ENCODE measurements at places on chromosomes 2 and 18. TPM values are rescaled to one million over a fixed set of nuclear protein-coding genes. Genes with fewer than 3 reads are reported as not detected.

DNA sequence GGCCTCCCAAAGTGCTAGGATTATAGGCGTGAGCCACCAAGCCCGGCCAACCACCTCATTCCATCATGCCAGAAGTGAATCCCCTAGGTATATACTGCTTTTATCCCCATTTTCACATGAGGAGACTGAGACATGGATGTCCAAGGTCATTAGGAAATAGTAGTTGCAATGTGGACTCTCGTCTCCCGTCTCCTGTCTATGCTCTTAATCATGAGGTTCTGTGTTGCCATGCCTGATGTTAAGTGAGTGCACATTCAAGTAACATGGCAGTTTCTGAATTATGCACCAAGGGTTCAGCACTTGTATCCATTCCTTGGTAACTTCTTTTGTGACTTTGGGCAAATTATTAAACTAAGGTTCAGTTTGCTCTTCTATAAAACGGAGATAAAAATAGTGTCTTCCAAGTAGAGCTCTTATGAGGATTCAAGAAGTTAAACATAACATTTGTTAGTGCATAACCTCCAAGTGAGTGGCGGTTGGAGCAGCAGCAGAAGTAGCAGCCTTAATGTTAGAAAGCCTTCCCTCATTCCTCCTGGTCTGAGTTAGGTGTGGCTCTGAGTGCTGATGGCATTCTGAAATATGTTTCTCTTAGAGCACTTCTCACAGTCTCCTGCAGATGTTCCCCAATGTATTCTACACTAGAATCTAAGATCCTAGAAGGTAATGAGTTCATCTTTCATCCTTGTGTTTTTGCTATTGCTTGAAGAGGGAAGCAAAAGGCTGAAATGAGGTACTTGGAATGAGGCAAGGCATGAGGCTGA lies 21.9 kb downstream of the SOCS6 start:
- H3K27me3 ChIP-seq = no peaks in the 10 kb centered on the region
- H3K27ac ChIP-seq = no peak overlapping the region
- peaks cover 9% of the 10 kb centered on the region for H3K4me1 ChIP-seq
- H3K4me3 ChIP-seq = no peak overlapping the region

GRCh38 chr2:49105506-49105905 lies 48.8 kb downstream of the FSHR start:
- H3K36me3 ChIP-seq = no peaks in the 10 kb centered on the region
- DNase-seq = no peak
- no peaks in the 10 kb centered on the region for H3K27me3 ChIP-seq
- H3K4me1 ChIP-seq = no peaks in the 10 kb centered on the region

DNA sequence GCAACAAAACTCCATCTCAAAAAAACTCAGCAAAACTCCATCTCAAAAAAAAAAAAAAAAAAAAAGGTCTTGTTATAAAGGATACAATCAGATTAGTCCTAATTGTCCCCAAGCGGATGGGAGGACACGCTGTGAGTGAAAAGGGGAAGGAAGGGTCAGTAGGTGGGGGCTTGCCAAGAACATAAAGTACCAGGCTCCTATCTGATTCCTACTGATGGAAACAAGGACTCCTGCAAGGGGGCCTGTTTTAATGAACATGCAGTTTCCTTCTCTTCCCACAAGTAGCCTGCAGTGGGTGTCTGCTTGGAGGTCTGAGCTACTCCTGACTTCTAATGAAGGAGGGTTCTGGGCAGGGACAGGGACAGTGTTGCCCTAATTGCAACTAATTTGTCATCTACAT lies 7.9 kb downstream of the SCG2 start:
- H3K27ac ChIP-seq = no peak overlapping the region
- H3K27me3 ChIP-seq = peaks cover 6% of the 10 kb centered on the region
- H3K36me3 ChIP-seq = no peaks in the 10 kb centered on the region
- no peak overlapping the region for H3K4me3 ChIP-seq

FEV gene
- polyA plus RNA-seq = not detected

DNA sequence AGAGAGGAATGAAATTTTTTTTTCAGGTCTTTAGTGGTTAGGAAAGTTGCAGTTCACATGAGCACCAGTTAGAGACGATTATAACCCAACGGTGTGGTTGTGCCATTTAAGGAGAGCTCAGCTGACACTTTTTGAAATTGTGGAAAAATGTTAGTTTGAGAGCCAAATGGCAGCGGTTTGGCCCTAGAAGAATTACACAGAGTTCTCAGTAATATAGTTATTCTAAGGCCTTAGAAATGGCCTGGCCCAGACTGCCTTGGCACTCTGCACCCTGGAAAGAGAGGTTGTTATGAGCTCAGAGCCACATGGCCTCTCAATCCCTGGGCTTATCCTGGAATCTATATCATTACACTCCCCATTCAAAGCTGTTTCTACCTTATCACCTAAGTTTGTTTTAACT lies 117.4 kb downstream of the RHBDD1 start:
- H3K27me3 ChIP-seq = no peaks in the 10 kb centered on the region
- peak; percentile 23 for DNase-seq
- no peak overlapping the region for H3K4me3 ChIP-seq
- no peaks in the 10 kb centered on the region for H3K4me1 ChIP-seq
- no peaks in the 10 kb centered on the region for H3K36me3 ChIP-seq
- H3K27ac ChIP-seq = no peak overlapping the region

PRKAG3 gene
- 60.2 TPM for polyA plus RNA-seq

LOXL3 gene
- 0.64 TPM for polyA plus RNA-seq

DNA sequence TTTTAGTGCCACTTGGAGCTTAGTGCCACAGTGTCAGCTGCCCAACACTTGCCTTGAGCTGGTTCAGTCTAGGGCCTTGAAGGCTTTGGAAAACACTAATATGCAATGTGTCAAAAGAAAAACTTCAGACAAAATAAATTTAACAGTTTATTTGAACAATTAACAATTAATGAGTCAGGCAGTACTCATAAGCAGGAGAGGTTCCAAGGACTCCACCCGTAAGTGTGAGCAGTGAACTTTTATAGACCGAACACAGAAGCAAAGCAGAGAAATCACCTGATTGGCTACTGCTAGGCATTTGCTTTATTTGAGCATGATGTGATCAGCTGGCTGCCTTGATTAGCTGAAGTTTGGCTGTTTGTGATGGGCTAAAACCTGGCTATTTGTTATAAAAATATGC lies 49.5 kb upstream of the TBC1D8 start:
- H3K4me3 ChIP-seq = no peak overlapping the region
- H3K27ac ChIP-seq = no peak overlapping the region
- no peaks in the 10 kb centered on the region for H3K36me3 ChIP-seq
- DNase-seq = no peak
- peaks cover 2% of the 10 kb centered on the region for H3K27me3 ChIP-seq

GRCh38 chr2:132671151-132671835 lies 1.3 kb upstream of the LYPD1 start:
- H3K36me3 ChIP-seq = no peaks in the 10 kb centered on the region
- peaks cover 6% of the 10 kb centered on the region for H3K4me1 ChIP-seq
- H3K27ac ChIP-seq = no peak overlapping the region

RAX gene
- polyA plus RNA-seq = not detected

DNA sequence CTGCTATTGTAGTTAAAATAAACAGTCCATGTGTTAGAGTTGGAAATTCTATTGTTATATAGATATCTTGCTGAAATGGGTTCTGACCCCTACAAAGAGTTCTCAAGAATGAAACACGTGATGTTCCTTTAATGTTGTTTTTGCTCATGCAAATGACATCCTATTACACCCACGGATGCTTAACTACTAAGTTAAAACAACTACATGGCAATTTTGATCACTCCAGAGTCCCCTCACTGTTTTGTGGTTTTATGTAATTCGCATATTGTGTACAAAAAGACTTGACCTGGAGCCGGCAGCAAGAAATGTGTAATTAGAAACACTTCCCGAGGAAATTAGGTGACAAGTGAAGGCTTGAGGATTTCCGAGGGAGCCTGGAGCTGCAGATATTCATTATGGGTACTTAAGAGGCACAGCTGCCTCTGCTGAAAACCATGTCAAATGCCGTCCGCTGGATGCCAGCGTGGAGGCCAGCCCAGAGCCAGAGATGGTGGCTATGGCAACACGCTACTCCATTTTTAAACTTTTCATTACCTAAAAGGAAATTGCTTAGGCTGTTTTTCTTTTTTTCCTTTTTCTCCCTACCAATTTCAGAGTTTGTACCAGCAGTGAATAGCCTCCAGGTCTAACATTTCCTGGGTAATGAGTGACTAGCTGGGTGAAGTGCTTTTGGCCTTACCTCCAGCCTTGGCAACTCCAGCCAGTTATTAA lies 21.0 kb upstream of the CABLES1 start:
- no peak overlapping the region for H3K4me3 ChIP-seq
- no peak overlapping the region for H3K27ac ChIP-seq
- no peaks in the 10 kb centered on the region for H3K36me3 ChIP-seq
- no peak for DNase-seq

ALLC gene
- polyA plus RNA-seq = not detected

DNA sequence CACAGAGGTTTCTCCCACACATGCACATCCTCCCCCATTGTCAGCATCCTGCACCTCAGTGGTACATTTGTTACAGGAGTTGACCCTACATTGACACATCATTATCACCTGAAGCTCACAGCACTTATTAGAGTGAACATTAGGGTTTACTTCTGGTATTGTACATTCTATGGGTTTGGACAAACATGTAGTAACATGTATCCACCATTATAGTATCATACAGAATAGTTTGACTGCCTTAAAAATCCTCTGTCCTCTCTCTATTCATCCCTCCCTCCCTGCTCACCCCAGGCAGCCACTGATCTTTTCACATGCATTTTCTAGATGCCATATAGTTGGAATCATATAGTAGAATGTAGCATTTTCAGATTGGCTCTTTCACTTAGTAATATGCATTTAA lies 53.5 kb downstream of the NXPH2 start:
- no peaks in the 10 kb centered on the region for H3K36me3 ChIP-seq
- no peak overlapping the region for H3K4me3 ChIP-seq
- no peaks in the 10 kb centered on the region for H3K27me3 ChIP-seq
- no peak overlapping the region for H3K27ac ChIP-seq
- no peak for DNase-seq

- DNase-seq = no peak
- H3K36me3 ChIP-seq = no peaks in the 10 kb centered on the region
- H3K4me1 ChIP-seq = no peaks in the 10 kb centered on the region
- no peak overlapping the region for H3K4me3 ChIP-seq
Observed at GRCh38 chr2:118168615-118169014, 80.3 kb downstream of the INSIG2 start.

ARHGEF33 gene
- 0.25 TPM for polyA plus RNA-seq

Measured in psoas muscle (tissue), 8 donors.